Stimulated activated CD8-positive, alpha-beta memory T cell treated with anti-CD3 and anti-CD28 coated beads, Interleukin-7, amount 100 ng/mL, for 24 hours (primary cell): ENCODE measurements at places on chromosomes 11 and 22.

DNA sequence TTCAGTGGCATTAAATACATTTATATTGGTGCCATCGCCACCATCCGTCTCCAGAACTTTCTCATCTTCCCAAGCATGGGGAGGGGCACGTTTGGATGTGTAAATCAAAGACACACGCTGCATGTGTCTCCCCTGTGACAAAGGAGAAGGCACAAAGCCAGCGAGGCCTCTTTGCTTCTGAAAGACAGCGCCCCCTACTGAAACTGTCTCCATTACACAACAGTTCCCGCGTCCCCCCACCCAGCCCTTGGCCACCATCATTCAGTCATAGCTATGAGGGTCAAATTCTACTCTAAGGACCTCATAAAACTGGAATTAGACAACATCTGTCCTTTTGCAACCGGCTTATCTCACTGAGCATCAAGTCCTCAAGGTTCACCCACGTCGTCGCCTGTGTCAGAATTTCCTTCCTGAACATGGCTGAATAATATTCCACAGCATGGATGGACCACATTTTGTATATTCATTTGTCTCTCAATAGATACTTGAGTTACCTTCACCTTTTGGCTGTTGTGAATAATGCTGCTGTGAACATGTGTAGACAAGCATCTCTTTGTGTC, 64.8 kb downstream of the IGF2 start:
- no peak for DNase-seq

- DNase-seq: no peak
Observed at GRCh38 chr11:120807414-120808150, 216.3 kb upstream of the TBCEL start.

GRCh38 chr11:74450318-74450717, 17.0 kb downstream of the KCNE3 start:
- DNase-seq: no peak

DNA sequence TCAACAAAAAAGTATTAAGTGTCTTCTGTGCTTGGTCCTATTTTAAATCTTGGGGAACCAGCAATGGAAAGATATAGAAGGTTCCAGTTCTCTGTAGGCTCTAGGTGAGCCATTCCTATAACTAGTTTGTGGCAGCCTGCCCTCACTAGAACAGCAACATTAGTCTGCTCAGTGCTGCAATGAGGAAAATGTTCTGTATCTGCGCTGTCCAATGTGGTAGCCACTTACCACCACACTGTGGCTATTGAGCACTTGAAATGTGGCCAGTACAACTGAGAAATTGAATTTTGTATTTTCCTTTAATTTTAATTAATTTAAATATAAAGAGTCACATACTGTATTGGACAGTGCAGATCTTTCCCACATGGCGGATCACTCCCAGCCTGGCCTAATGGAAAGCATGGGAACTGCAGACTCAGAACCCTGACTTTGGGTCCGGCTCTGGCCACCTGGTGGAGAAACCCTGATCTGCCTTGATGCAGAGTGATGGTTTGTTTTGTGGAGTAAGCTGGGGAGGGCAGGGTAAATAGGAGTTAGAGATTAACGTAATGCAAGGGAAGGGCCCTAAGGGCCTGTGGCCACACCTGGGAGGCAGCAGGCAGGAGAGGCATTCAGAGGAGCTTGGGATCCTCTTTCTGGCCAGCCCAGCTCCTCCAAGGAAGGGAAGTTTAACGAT, 101.0 kb downstream of the ME3 start:
- DNase-seq: no peak

DNA sequence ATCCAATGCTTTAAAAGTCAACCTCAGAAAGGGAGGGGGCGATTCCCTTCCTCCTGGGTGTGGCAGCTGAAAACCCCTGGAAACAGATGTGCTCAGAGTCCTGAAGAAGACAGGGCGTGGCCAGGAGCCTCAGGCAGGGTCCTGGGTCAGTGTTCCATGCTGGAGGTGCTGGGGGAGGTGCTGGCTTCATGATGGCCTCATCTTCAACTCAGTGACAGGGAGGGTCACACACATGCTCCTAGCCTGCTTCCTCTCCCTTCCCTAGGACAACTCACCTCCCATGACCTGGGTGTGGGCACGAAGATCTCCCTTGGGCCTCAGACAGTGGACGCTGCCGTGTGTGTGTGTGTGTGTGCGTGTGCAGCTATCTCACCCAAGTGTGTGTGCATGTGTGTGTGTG, 245.6 kb upstream of the B3GAT1 start:
- no peak for DNase-seq

GRCh38 chr11:69337211-69337721, 43.3 kb downstream of the MYEOV start:
- no peak for DNase-seq

GRCh38 chr11:115617767-115618166, 113.6 kb upstream of the CADM1 start:
- no peak for DNase-seq

- no peak for DNase-seq
Observed at GRCh38 chr11:85813721-85814120, 2.8 kb upstream of the SYTL2 start.

DNA sequence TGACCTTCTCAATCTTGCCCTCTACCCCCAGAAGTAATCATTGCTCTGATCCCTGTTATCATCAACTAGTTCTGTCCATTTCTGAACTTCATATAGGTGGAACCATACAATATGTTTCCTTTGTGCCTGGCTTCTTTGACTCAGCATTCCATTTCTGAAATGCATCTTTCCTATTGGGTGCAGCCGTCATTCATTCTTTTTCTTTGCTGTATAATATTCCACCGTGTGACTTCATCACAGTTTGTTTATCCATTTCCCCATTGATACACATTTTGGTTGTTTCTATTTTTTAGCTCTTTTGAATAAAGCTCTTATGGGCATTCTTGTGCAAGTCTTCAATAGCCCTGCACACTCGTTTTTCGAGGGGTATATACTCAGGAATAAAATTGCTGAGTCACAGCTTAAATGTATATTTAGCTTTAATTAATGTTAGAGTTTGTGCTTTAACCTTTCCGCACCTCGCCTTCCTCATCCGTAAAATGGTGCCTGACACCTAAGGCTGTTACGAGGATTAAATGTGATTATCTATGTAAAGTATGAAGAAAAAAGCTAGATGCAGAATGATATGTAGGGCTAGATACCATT, 491.6 kb downstream of the MIAT start:
- no peak for DNase-seq

- no peak for DNase-seq
Observed at GRCh38 chr11:47378010-47378835, at the start of gene SPI1. Gene SPI1 (minus strand): TSS chr11:47378547. CDS start chr11:47378353, 194 bp downstream.

- no peak for DNase-seq
Observed at GRCh38 chr11:22798901-22799300, 30.7 kb downstream of the SVIP start.

GRCh38 chr11:83070731-83071566, 748 bp downstream of the RAB30 start:
- DNase-seq: no peak

DNA sequence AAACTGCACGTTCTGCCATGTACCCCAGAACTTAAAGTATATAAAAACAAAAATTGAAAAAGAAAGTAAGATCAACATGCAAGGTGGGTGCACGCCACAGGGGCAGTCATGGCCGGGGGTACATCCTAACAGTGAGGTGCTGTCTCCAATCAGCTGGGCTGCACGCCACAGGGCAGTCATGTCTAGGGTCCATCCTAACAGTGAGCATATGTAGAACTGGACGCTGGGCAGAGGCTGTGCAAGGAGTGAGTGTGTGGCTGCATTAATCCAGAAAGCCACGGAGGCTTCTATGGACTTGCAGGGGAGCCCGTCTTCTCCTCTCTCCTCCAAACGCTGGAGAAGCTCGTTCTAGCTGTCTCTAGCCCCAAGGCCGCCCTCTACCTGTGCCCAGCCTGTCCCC, 1105.0 kb downstream of the BRD1 start:
- DNase-seq: no peak

- DNase-seq: no peak
Observed at GRCh38 chr11:68053981-68054812, 15.4 kb downstream of the TCIRG1 start.
